ENCODE measurements at places on chromosomes 11 and 22.

GRCh38 chr11:121367001-121367843 lies 74.7 kb downstream of the SC5D start:
- DNase-seq: no peak

DNA sequence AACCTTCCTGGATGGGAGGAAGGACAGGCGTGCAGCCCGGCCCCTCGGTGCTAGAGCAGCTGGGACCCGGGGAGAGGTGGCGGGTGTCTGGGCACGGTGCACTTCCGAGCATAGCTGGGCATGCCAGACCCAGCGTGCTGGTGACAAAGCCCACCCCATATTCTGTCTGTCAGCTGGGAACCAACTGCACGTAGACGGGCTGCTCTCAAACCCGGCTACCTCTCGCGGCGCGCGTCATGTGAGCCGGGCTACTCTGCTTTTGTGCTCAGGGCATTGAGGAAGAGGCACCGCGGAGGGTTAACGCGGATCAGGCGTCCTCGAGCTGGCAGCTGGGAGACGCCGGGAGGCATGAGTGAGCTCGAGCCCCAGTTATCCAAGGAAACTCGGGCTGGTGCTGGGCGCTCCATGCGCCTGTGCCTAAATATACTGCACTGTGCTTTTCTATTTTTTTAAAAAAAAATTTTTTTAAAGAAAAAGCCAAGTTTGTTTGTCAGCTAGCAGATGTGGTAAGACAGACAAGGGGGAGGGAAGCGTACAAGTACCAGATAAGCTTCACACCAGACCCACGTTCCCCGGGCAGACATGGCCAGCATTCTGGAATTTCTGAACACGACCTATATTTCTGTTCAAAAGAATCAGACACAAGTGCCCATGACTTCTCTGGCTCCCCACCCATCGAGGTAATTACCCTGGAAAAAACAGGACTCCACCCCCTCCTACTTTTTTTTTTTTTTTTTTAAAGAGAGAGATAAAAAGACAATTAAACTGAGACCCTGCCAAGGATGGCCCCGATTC lies 425.6 kb downstream of the SHANK2 start:
- no peak for DNase-seq

DNA sequence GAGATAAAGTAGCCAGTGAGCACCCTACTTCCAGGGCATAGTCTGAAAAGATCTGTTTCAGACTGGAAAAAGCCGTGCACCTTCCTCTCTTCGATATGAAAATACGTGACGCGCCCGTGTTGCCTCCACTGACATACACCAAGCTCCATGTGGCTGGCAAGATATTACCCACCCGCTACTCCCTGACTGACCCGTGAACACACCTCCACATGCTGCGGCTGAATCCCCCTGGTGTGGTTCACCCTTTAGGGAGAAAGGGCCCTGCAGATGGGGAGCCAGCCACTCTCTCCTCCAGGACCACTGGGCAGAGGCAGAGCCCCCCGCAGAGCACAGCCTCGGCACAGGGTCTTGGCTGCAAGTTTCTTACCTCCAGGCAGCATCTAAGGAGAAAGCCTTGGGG lies 245.0 kb downstream of the BRD1 start:
- DNase-seq: no peak

DNA sequence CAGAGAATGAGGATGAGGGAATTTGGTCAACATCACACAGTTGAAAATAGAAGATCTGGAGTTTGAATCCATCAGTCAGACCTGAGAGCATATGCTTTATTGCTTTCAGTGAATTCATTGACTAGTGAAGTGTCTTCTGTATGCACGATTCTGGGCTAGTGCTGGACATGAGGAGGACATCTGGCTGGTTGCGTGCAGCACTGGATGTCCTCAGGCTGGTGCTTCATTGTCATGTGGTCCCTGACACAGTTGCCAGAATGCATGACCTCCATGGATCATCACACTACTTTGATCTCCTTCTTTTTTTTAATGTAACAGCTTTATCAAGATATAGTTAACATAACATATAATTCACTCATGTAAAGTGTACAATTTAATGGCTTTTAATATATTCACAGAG lies 44.5 kb upstream of the MMP7 start:
- DNase-seq: no peak

- DNase-seq: no peak
Observed at GRCh38 chr11:78876676-78877075, 302.0 kb upstream of the NARS2 start.

DNA sequence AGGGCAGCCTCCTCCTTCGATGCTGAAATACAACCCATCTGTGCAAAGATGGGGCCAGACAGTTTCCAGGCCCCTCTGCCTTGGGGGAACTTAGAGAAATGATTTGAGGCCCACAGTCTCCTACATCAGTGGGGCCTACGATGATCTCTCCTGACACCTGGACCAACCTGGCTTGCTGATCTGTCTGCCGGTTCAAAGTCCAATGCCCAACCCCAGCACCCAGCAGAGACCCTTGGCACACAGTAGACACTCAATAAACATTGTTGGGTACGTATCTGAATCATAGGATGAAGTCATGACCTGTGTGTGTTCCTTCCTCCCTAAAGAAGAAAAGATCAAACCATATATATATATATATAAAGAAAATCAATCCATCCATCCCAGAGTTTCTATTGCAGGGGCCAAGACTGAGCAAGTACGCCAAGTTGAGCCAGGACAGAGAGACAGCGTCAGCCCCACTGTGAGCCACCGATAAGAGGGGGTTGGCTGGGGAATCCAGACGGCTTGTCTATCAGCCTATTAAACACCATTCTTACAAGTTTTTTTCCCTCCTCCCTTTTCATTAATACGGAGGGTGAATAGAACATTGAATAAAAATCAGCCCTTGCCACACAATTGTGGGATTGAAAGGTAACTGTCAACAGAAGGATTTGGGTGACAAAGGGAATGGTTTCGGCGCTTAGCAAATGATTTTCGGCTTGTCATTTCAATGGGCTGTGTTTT lies 244.1 kb downstream of the MN1 start:
- no peak for DNase-seq

GRCh38 chr11:19674836-19675235 lies 37.8 kb upstream of the NAV2 start:
- no peak for DNase-seq

- DNase-seq: no peak
Observed at GRCh38 chr11:78828676-78829075, 254.0 kb upstream of the NARS2 start.

All from renal cortex interstitium (tissue), 15 donors.